Fibroblast of villous mesenchyme (primary cell): ENCODE measurements at places on chromosomes 5 and 9.

- DNase-seq = peak; percentile 88
Measured at GRCh38 chr9:98856982-98857381, 49.5 kb downstream of the GALNT12 start.

- no peak for DNase-seq
Measured at GRCh38 chr9:77910194-77910621, 121.4 kb downstream of the GNAQ start.

- no peak for DNase-seq
Measured at GRCh38 chr5:61289669-61290306, 42.3 kb upstream of the ZSWIM6 start.

GRCh38 chr5:152824316-152824715 is 419.2 kb upstream of the NMUR2 start:
- DNase-seq = no peak

DNA sequence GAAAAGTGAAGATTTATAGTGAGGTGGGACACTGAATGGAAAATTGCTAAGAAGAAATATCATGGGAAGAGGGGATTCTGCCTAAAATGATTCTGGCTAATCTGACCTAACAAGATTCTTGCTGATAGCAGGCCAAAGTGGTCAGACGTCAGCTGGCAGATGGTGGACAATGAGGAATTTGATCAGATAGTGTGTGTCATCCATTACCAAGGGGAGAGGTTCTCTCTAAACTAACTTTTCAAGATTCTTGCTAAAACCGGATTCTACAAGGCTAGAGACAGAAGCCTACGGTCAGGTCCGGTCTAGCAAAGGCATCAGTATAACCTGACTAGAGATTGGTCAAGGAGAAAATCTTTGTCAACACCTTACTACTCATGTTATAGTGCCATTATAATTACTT is 306.0 kb downstream of the ZNF608 start:
- DNase-seq = no peak

DNA sequence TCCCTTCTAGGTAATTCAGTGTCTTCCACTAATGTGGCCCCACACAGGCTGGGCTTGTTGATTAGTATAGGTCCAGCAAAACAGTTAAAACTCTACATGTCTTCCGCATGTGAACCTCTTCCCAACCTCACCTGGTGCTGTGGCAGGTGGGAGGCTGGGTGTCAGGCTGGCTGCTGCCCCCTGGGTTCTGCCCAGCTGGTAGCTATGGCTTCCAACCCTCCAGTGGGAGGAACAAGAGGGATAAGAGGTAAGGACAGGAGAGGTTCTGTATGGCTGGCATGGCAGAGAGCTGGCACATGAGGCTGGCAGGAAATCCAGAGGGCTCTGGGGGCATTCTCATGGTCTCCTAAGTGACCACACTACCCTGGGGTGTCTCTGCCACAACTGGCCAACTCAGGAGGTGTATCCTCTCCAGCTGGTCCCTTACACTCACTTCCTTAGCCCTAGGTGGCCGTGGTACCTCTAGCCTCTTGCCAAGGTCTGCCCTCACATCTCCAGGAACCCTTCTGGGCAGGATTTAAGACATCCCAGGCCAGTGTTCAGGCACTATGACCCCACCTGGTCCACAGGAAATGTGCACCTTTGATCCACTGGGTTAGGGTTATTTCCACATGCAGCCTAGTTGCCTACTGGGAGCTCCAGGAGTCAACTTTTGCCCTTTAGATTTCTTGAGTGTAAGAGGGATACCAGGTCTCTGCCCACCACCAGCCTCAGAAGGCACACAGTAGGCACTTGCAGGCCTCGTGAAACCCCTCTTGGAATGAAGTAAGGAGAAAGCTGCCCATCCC is 41.7 kb downstream of the AHRR start:
- DNase-seq = no peak

- DNase-seq = peak; percentile 87
Measured at GRCh38 chr5:122093415-122094180, 15.5 kb upstream of the LOX start.

- DNase-seq = no peak
Measured at GRCh38 chr5:8721536-8721935, 824.3 kb downstream of the SEMA5A start.

GRCh38 chr9:124264823-124265233 is 7.1 kb downstream of the NEK6 start:
- DNase-seq = peak; percentile 97

DNA sequence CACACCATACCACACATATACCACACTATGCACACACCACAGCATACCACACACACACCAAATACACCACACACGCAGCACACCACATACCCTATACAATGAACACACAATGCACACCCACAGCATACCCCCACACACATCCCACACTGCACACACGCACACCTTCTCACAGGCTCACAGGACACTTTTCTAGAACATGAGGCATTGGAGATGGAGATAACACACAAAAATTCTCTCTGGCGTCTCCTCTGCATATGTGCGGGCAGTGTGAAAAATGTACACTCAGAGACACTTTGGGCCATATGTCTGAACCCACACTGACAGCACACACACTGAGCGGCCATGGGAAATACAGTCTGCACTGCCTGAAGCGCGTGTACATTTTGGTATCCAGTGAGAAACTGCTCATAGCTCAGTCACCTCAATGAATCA is 278.1 kb downstream of the GADD45G start:
- DNase-seq = no peak

- DNase-seq = no peak
Measured at GRCh38 chr5:81391-82021, 10.5 kb upstream of the PLEKHG4B start.

- DNase-seq = no peak
Measured at GRCh38 chr9:137052998-137053943, 590 bp downstream of the ENTPD2 start.
